Fibroblast of skin of left quadriceps (primary cell): ENCODE measurements at places on chromosomes 3 and 15.

GRCh38 chr15:100614336-100614735, 11.9 kb downstream of the ASB7 start:
- DNase-seq = no peak

GRCh38 chr15:85515212-85515611, 134.8 kb downstream of the AKAP13 start:
- DNase-seq = no peak

- DNase-seq = no peak
Measured at GRCh38 chr15:93071469-93071936, 17.5 kb downstream of the RGMA start.

DNA sequence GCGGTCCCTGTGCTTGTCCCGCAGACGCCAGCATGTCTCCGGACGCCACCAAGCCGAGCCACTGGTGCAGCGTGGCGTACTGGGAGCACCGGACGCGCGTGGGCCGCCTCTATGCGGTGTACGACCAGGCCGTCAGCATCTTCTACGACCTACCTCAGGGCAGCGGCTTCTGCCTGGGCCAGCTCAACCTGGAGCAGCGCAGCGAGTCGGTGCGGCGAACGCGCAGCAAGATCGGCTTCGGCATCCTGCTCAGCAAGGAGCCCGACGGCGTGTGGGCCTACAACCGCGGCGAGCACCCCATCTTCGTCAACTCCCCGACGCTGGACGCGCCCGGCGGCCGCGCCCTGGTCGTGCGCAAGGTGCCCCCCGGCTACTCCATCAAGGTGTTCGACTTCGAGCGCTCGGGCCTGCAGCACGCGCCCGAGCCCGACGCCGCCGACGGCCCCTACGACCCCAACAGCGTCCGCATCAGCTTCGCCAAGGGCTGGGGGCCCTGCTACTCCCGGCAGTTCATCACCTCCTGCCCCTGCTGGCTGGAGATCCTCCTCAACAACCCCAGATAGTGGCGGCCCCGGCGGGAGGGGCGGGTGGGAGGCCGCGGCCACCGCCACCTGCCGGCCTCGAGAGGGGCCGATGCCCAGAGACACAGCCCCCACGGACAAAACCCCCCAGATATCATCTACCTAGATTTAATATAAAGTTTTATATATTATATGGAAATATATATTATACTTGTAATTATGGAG, 79.1 kb downstream of the SMAD6 start:
- DNase-seq = no peak

DNA sequence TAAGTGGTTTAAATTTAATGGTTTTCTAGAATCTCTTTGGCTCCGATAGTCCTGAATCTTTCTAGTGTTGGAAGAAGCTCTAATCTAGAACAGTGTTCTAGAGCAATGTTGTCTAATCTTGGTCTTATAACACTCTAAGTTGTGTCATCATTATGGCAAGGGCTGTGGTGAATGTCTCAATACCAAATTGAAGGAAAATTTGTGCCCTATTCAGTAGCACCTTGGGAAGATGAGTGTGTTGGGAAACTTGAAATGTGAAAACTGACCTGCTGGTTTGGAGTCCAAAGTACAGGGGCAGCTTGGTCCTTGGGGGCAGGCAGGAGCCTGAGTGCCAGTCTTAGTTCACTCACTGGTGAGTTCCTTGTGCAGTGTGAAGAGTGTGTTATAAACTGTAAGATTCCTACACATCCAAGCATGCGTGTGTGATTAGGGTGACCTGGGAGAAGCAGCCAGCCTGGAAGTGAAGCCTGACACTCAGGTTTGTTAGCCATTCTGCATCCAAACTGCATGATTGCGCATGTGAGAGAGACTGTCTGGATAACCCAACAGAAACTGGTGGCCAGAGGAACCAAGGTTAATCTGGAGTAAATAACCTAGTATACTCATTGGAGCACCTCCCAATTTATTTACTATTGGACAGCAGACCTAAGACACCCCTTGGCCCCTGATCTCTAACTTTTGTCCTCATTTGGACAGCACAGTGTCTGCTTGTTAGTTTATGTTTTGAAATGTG, 14.6 kb downstream of the ZNF592 start:
- no peak for DNase-seq

DNA sequence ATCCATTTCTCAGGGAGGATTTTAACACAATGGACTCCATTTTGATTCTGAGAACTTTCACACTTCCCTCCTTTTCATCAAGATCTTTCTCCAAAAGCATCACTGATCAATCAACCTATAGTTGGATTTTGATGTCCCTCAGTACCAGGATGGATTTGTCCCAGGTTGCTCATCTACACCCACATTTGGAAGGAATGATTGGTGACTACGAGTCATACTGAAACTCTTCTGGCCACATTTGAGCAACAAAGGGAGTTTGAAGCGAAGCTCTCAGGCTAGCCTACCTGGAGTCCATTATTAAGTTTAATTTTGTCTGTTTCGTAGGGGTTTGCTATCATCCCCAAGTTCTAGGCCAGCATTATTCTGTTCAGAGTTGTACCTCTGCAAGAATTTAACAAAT, 31.3 kb upstream of the ATP8B4 start:
- no peak for DNase-seq

GRCh38 chr3:10194328-10195071, 29.8 kb downstream of the IRAK2 start:
- no peak for DNase-seq

GRCh38 chr3:197266331-197266730, 32.1 kb downstream of the DLG1 start:
- DNase-seq = no peak

DNA sequence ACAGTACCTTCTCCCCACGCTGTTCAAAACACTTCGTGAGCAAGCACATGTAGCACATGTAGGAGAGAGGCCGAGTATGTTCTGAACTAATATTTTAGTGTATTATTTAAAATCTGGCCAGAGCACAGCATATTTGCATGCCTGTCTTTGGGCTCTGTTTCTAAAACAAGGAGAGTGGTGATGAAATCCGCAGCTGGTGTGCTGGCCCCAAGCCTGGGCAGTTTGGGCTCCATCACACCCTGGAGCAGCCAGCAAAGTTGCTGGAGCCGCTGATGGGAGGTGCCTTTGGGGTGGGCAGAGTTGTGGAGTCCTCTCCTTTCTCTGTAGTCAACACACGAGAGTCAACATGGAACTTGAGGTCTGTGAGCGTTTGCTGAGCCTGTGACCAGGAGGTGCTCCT, 116.6 kb downstream of the SLCO3A1 start:
- DNase-seq = no peak

- no peak for DNase-seq
Measured at GRCh38 chr3:7999384-7999783, 502.2 kb upstream of the LMCD1 start.

DNA sequence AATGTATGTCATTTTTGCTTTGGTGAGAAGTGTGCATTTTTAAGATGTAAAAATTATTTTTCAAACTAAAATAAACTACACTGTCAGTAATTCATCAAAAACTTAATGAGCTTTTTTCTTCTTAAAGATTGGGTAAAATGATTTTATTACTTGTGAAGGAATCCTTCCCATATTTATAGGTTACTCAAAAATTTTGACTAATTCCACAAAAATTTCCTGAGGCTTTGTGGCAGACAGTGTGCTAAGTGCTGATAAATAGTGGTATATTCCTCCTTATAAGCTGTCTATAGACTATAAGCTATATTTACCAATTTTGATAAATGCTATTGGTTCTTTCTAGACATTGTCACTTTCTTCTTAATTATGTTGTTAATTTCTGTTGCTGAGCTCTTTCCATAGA, 284.5 kb upstream of the SEMA6D start:
- peak; percentile 64 for DNase-seq

DNA sequence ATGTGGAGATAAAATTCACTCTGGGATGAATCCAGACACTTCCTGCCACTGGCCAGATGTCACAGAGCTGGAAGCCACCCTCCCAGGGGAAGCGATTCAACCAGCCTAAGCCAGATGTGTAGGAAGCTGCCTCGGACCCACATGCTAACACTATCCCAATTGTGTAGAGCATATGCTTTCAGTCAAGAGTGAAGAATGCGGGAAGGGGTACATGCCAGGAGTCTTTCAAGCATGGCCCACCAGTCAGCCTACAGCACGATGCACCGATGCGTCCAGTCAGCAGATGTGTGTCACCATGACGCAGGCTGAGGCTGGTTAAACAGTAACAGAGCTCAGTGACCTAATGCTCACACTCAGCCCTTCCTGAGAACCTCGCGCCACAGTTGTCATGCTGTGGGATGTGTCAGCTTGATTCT, 38.8 kb upstream of the BNC1 start:
- DNase-seq = peak; percentile 82

- no peak for DNase-seq
Measured at GRCh38 chr3:45165497-45166283, 19.5 kb upstream of the CDCP1 start.

DNA sequence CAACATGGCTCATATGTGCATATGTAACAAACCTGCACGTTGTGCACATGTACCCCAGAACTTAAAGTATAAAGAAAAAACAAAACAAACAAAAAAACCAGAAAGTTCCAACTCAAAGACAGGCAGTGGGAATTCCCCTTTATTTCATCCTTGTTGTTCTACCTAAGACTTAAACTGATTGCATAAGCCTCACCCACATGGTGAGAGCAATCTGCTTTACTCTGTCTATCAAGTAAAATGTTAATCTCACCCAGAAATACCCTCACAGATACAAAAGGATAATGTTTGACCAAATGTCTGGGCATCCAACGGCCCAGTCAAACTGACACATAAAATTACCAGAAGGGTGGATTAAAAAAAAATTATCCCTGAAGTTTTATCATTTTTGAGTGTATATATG, 190.9 kb upstream of the PLSCR5 start:
- DNase-seq = no peak

GRCh38 chr3:174884776-174885568, 25.8 kb downstream of the NAALADL2 start:
- no peak for DNase-seq

DNA sequence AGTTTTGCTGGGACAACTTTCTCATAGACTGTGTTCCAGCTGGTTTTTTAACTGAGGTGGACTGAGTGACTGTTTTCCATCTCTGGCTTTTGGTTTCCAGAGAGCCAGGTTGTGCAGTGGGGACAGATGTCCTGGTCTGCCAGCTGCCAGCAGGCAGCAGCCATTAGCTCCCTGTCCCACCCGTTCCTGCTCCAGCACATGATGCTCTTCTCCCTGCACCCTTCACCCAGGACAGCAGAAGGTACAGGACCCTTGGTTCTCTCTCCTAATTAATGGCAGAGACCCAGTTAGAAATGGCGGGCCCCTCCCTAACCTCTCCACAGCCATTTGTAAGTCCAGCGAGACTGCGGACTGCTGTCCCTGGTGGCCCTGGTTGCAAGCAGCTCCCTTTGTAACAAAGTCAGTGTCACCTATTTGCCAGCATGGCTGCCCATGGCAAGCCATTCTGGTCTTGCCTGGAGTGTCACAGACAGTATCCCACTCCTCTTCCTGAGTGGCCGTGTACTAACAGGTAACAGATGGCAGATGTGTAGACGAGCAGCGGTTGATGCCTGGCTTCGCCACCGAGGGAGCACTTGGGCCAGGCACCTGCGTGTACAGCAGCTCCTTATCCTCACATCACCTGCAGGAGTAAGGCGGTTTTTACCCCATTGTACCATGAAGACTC, 148.3 kb downstream of the DNAJB8 start:
- no peak for DNase-seq

- no peak for DNase-seq
Measured at GRCh38 chr3:101333883-101334282, 13.5 kb upstream of the IMPG2 start.

- no peak for DNase-seq
Measured at GRCh38 chr15:91966194-91966552, 112.7 kb downstream of the SLCO3A1 start.

GRCh38 chr3:127336101-127336500, 48.3 kb upstream of the PRR20G start:
- no peak for DNase-seq

- DNase-seq = peak; percentile 37
Measured at GRCh38 chr15:39624806-39625205, 43.9 kb downstream of the THBS1 start.

DNA sequence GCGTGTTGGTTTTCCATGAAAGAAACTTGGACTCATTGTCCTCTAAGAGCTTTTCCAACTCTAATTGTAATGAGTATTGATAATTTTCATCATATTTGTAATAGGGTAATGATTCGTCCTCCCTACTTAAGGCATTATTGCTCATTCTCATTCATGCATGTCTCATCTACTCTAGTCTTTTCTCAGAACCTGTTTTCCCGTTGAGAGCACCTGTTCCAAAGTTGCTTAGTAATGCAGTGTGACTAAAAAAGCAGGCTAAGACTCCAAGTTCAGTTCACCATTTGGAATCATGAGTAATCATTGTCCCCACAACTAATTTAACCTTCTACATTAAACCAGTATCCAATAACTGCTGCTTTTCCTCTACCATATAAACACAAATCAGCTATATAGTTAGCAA, 84.0 kb downstream of the FILIP1L start:
- DNase-seq = no peak

GRCh38 chr15:86399041-86399954, 319.6 kb downstream of the AGBL1 start:
- DNase-seq = no peak

DNA sequence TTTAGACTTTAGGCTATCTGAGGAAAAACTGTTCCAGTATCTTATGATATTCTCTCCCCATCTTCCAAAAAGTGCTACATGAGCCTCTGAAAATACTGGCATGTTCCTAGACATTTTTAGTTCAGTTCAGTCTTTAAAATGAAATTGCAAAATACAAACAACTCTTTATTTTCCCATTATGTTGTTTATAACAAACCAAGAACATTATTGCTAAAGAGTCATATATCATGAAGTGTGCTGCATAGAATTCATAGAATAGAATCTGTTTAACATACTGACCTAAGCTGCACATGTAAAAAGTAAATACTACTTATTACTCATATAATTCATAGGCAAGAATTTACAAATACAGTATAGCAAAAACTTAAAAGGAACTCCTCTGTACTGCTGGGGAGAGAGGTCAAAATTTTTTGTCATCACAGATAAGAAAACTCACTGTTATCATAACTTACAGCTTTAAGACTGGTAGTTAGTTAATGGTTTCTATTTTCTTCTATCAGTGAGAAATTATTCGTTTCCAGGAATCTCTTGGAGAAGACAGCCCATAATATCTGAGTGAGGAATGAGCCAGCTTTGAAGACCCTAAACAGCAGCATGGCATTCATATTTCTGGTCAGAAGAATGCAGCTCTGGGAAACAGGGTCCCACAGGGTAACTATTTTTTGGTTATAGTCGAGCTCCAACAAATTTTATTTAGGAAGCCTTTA, 32.2 kb downstream of the FILIP1L start:
- DNase-seq = no peak

DNA sequence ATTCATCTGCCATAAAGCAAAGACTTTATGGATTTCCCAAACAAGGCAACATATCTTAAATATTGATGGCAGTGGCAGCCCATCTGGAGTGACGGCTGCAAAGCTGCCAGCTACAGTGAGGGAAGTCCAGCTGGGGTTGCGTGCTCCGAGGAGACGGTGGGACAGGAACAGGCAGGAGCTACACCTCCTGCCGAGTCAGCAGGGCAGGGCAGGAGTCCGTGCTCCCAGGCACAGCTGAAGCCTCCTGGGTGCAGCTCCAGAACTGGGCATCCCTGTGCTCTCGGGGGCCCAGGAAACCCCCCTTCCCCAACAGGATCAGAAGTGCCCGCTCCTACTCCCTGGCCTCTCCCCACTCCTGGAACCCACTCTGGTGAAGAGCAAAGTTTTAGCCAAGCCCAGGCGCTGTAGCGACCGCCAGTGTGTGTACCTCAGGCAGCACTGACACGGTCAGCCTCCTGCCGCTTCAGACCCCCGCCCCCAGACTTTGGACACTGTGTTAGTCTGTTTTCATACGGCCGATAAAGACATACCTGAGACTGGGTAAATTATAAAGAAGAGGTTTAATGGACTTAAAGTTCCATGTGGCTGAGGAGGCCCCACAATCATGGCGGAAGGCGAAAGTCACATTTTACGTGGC, 556.4 kb upstream of the CCDC54 start:
- no peak for DNase-seq

- no peak for DNase-seq
Measured at GRCh38 chr3:192850451-192850981, 67.1 kb downstream of the MB21D2 start.
